ENCODE measurements at places on chromosomes 7 and 10.

GRCh38 chr10:662686-663465, 26.6 kb downstream of the DIP2C start:
- DNase-seq = no peak

- DNase-seq = peak; percentile 4
Observed at GRCh38 chr10:67520924-67521520, 175.0 kb downstream of the CTNNA3 start.

DNA sequence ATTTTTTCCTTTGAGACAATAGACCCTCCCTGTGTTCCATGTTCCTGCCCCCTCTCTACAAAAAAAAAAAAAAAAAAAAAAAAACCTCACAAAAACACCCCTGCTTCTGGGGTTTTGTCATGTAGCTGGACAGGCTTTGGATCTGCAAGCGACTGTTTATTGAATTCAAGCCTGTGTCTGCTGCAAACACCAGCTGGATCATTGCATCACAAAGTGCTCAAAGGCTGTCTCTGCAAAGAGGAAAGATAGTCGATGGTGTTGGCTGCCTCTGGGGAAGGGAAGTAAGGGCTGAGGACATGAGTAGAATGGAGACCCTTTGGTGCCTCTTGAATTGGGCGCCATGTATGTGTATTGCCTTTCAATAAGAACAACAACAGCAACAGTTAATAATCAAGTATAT, 471.2 kb downstream of the PLXNA4 start:
- no peak for DNase-seq

DNA sequence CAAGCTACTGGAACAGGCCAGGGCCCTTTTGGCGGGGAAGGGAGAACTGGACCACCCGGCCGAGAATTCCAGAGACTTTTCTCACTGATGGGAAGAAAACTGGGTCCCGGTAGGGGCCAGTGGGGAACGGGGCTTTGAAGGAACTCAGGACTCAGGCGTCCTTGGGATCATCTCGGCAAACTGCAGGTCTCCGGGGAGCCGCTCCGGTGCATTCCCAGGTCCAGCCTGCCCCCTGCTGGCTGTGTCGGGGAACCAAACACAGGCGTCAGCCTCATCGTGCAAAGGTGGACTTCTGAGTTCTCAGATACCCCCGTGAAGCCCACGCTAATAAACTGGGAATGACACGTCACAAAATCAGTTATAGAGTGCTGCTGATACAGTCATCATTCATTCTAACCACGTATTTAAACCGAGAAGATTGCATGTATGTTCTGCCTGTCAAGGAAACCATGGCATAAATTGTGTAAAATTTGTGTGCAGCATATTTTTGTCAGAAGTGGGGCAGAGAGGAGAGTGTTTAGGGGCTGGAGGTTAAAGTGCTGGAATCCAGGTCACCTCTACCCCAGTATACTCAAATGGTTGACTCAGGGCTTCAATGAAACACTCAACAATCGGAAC, 76.1 kb upstream of the CPXM2 start:
- DNase-seq = peak; percentile 13

DNA sequence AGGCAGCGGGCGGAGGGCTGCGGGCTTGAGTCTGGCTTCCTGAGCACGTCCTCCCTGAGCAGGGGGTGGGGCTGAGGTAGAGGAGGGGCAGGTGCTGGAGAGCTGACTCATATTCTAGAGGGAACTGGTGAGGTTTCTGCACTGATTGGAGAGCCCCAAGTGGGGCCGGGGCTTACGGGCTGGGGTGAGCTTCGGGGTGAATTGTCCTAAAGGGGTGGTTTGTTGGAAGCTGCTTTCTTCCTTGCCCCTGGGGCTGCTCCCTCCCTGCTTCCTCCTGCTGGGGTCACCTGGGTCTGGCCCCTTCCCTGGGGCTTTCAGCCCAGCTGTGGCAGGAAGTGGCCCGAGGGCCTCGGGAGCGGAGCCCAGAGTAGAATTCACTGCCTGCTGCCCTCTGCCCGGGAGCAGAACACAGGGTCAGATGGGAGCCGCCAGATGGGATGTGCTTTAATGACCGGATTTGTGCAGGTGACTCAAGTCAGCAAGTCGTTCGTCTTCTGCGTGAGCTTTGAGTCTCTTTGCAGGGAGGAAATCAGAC, 48.6 kb downstream of the FAM20C start:
- DNase-seq = no peak

- DNase-seq = no peak
Observed at GRCh38 chr7:26928703-26929347, 64.4 kb upstream of the SKAP2 start.

DNA sequence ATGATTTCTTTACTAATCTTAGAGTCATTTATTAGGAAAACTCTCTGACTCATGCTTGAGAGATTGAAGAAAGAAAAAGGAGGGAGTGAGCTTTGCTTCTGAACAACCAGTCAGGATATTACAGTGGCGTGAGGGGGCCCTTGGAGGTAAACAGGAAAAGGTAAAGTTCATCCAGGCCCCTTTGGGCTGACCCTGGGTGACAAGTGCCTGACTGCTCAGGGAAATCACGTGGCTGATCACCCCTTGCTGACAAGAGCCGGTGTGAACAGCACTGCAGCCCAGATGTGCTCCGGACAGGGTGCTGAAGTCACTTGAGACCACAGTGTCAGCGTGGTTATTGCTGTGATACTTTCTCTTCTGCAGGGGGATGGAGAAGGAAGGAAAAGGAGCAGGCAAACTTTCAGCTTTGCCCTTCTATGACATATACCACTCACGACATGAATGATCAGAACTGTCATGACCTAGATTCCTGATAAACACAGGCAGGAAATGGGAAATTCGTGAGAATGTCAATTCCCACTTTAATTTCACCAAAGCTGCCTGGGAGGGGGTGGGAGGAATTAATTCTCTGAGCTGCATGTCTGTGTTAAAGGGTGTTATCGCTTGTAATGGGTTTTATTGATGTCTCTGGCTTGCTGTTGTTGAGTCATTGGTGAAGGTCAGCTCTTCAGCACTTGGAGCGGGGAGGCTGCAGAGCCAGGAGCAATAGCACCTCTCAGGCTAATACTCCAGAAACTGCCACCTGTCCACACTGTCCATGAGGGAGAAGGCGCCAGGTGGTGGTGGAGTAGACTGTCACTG, 139.8 kb upstream of the AOAH start:
- DNase-seq = peak; percentile 6

DNA sequence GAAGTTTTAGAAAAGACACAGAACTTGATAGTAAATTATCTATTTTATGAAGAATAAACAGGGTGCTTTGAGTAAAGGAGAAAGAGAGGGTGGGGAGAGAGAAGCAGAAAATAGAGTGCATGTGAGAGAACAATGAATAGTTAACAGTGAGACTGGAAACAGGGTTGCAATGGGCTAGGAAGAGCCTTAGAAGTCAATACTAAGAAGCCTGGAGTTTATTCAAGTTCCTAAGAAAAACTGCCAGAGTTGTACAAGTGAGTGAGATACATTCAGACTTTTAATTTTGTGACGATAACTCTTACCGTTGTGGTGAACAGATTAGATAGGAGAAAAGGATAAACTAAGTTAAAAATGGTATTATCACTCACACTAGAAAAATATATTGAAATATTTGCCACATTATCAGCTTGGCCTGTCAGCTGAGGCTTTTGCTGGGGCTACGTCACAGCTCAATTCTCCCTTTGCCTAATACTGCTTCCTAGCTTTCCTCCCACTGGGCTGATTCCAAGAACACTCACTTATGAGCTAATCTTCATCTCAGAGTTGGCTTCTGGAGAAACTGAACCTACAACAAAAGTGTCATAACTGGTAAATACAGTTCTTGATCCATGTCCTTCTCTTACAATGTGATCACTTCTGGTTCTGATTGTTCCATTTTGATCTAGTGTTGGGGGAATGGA, 92.7 kb downstream of the SEMA3D start:
- no peak for DNase-seq

GRCh38 chr10:117530791-117531190, 11.8 kb upstream of the EMX2 start:
- no peak for DNase-seq

DNA sequence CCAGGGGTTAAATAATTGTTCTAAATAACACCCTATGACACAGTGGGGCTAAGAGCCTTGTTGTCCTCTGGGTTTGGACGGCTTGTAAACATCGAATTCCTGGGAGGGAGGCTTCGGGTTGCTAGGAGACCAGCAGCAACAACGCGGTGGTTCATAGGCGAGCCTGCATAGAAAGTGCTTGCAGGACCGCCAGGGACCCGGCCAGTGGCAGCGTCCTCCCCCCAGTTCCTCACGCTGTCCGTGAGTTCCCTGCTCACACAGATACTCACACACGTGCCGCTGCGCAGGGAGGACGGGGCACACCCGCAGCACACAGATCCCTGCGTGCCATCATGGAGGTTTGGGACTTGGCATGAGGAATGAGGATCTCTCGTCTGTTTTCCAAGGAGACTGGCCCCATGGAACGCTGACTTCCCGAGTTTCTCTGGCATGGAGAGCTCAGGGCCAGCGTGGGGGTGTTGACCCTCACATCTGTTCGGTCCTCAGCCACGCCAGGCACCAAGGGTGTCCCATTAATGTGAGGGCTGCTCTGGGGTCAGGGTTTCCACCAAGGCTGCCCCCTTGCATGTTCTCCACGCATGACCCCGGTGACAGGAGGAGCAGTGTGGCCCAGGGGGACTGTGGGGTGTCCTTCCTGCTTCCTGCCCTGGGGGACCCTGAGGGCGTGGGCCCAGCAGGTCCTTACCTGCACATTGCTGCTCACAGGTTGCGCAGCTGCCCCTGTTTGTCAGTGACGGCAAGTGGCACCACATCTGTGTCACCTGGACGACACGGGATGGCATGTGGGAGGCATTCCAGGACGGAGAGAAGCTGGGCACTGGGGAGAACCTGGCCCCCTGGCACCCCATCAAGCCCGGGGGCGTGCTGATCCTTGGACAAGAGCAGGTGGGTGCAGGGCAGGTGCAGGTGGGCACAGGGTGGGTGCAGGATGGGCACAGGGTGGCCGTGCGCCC, 9.7 kb downstream of the NPTX2 start:
- no peak for DNase-seq

DNA sequence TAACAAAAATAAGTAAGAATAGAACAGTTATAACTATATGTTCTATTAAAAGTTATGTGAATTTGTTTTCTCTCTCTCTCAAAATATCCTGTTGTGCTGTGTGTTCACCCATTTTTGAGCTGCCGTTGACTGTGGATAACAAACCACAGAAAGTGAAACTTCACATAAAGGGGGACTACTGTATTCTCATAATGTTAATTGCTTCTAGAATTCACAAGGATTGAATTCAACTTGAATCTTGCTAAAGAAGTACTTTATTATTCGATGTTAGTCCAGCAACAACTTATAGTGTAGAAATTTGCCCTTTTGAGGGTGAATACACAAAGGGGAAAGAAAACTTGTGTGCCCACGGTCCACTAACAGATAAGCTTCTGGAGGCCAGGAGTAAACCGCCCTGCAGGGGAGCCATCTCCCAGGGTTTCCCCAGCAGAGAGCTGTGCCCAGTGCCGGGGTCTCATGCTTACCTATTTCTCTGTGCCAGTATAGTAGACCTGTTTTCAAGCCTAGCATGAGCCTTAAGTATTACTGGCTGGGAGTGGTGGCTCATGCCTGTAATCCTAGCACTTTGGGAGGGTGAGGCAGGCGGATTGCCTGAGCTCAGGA, 87.1 kb downstream of the KAT6B start:
- DNase-seq = no peak

GRCh38 chr10:30051220-30051619, 8.2 kb downstream of the JCAD start:
- DNase-seq = no peak

DNA sequence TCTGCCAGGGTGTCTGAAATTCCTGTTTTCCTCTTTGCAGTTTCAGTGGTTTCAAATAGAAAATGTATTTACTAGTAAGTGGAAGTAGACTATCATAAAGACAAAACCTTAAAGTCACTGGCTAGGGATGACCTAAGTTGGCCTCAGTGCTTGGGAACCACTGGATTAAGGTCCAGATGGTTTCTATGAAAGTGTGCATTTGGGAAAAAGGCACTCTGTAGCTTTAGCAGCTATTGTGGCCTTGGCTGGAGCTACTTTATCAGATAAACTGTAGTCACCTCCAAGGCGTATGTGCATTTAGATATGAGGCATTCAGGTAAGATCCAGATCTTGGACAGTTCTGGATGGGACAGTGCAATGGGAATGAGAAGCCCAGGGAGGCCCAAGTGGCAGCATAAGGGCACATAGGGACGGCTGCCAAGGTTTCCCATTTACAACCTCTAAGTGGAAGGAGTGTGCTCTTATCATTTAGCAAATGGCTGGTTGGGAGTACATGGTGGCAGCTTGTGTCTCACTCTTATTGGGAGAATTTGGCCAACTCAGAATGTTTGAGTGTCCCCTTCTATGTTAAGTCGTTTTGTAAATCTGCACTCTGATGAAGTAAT, 185.6 kb downstream of the LRMDA start:
- DNase-seq = no peak

DNA sequence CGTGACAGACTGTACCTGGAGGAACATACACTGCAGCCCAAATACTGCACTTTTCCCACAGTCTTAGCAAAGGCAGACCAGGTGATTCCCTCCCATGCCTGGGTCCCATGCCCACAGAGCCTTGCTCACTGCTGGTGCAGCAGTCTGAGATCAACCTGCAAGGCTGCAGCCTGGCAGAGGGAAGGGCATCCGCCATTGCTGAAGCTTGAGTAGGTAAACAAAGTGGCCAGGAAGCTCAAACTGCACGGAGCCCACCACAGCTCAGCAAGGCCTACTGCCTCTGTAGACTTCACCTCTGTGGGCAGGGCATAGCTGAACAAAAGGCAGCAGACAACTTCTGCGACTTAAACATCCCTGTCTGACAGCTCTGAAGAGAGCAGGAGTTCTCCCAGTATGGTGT, 597.8 kb upstream of the MBL2 start:
- no peak for DNase-seq

DNA sequence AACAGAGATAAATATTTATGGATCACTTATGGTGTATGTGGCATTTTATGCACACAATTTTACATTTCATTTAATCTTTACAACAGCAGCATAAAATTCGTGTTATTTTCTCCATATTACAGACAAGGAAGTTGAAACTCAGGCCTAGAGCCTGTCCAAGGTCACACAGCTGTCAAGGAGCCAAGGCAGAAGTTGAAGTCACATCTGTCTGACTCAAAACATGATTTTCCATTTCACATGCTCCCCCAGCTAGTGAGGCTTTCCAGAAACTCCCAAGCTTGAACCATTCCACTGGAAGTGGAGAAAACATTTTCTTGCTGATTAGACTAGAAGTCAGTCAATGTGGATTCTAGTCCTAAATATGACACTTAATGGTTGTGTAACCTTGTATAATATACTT, 110.5 kb downstream of the HECTD2 start:
- DNase-seq = no peak

DNA sequence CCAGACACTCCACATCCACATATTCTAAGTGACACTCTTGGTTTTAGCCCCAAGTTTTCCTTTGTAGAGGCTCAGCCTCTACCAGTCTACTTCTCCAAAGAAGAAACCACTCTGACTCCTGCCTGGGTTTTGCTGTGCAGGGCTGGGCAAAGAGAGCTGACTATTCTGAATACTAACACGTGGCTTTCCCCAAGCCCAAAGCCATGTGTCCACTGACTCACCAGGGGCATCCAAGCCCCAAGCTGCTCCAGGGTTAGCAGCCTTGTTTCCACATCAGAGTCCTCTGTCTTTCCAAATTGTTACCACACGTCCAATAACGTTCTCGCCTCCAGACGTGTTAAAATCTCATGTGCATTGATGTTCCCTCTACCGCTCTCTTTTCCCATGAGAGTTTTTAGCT, 8.7 kb downstream of the GALNTL5 start:
- no peak for DNase-seq
